ENCODE measurements at places on chromosomes 6 and 20. TPM values are rescaled to one million over a fixed set of nuclear protein-coding genes. Genes with fewer than 3 reads are reported as not detected.

The B3GAT2 gene
- not detected for total RNA-seq

The RIMS4 gene
- total RNA-seq: 0.16 TPM

The ATP6V1G2 gene
- total RNA-seq: 0.66 TPM

The CAGE1 gene
- total RNA-seq: not detected

The SNAP91 gene
- total RNA-seq: not detected

The LY6G6F gene
- not detected for total RNA-seq

The HNF4A gene
- not detected for total RNA-seq

The COL9A3 gene
- total RNA-seq: not detected

The RNF39 gene
- not detected for total RNA-seq

The CYP24A1 gene
- not detected for total RNA-seq

DNA sequence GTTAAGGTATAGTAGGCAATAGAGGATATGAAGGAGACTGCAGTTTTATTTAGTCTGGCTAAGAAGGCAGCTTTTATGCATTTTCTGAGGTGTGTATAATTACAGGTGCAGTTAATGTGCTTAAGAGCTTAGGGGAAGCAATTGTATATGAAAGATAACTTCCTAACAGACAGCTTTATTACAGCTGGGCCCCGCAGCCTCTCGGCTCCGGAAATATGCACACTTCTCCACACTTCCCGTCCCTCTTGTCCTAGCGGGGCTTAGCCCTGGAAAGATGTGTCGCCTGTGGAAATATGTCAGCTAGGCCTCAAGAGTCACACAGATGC, 178.4 kb upstream of the ARID1B start:
- no peaks in the 10 kb centered on the region for H3K4me1 ChIP-seq
- no peaks in the 10 kb centered on the region for H3K27me3 ChIP-seq
- DNase-seq: no peak

GRCh38 chr6:66173587-66173986, 466.6 kb upstream of the EYS start:
- no peak overlapping the region for H3K27ac ChIP-seq
- no peaks in the 10 kb centered on the region for H3K36me3 ChIP-seq
- no peaks in the 10 kb centered on the region for H3K4me1 ChIP-seq
- H3K4me3 ChIP-seq: no peak overlapping the region
- no peak for DNase-seq
- H3K27me3 ChIP-seq: no peaks in the 10 kb centered on the region

GRCh38 chr6:108227290-108227689, 33.5 kb downstream of the SNX3 start:
- no peak for DNase-seq
- H3K4me3 ChIP-seq: no peak overlapping the region
- H3K27me3 ChIP-seq: no peaks in the 10 kb centered on the region
- H3K27ac ChIP-seq: no peak overlapping the region

DNA sequence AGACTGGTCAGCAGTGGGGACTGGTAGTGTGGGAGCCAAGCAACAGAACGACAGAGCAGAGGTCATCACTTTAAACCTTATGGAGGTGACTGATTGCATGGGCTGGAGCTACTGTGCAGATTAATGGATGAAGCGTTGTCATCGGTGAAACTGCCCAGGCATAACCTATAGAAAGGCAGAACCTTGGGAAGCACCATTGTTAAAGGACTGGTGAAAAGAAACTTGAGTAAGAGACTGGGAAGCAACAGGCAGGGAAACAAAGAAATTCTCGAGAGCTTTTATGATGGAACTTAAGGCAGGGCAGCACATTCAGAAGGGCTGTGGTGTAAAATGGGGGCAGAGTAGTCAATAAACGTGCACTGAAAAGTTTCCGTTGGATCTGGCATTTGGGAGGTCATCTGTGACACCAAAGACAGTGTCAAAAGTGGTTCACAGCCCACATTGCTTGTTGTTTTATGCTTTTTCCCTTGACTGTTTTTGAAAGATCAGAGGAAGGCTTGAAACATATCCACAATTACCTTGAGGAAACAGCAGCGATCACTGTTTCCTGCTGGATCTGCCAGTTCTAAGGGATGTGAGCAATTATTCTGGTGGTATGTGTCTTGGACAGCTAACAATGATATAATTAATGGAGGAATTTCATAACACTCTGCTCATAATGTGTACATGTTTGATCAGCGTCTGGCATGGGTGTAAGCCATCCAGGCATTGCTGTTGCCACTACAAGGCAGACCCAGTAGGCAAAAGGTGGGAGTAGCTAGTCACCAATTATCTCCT, 62.7 kb downstream of the LRRC1 start:
- no peaks in the 10 kb centered on the region for H3K36me3 ChIP-seq
- H3K4me3 ChIP-seq: no peak overlapping the region
- H3K27ac ChIP-seq: no peak overlapping the region
- no peaks in the 10 kb centered on the region for H3K27me3 ChIP-seq
- no peaks in the 10 kb centered on the region for H3K4me1 ChIP-seq

DNA sequence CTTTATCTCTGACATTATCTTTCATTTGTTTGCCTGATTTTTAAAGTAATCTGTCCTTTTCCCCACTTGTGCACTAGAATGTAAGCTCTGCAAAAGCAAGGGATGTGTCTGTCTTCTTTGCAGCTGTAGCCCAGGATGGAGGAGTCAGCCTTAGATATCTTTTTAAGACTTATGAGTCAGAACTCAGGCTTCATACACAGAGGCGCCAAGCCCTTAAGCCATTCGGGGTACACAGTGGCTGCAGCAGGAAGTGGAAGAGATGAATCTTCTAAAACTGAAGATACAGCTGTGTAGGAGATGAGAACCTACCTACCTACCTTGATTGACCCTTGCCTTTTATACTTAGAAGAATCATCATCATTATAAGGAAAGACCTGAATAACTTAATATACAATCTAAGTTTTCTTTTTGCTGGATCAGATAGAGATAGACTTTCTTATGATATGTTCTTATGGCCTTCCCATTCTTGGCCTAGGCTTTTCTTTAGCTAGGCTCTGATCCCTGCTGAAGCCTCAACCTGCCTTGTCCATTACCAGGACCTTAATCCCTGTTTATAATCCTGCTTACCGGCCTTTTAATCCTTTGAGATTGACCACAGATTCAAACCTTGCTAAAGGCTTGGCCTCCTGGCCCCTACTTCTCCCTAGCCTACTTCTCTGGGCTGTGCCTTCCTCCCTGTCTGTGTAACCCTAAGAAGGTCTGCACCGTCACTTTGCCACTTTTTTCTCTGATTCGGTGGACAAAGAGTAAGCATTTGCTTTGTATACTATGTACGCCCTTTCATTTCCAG, 304.5 kb downstream of the PRL start:
- H3K4me1 ChIP-seq: no peaks in the 10 kb centered on the region
- H3K4me3 ChIP-seq: no peak overlapping the region
- no peak for DNase-seq
- H3K36me3 ChIP-seq: no peaks in the 10 kb centered on the region
- H3K27me3 ChIP-seq: no peaks in the 10 kb centered on the region

- H3K4me1 ChIP-seq: peaks cover 21% of the 10 kb centered on the region
- DNase-seq: no peak
- H3K36me3 ChIP-seq: peaks cover 27% of the 10 kb centered on the region
- no peaks in the 10 kb centered on the region for H3K27me3 ChIP-seq
- H3K4me3 ChIP-seq: no peak overlapping the region
Measured at GRCh38 chr20:37741570-37741969, 47.7 kb downstream of the CTNNBL1 start.

DNA sequence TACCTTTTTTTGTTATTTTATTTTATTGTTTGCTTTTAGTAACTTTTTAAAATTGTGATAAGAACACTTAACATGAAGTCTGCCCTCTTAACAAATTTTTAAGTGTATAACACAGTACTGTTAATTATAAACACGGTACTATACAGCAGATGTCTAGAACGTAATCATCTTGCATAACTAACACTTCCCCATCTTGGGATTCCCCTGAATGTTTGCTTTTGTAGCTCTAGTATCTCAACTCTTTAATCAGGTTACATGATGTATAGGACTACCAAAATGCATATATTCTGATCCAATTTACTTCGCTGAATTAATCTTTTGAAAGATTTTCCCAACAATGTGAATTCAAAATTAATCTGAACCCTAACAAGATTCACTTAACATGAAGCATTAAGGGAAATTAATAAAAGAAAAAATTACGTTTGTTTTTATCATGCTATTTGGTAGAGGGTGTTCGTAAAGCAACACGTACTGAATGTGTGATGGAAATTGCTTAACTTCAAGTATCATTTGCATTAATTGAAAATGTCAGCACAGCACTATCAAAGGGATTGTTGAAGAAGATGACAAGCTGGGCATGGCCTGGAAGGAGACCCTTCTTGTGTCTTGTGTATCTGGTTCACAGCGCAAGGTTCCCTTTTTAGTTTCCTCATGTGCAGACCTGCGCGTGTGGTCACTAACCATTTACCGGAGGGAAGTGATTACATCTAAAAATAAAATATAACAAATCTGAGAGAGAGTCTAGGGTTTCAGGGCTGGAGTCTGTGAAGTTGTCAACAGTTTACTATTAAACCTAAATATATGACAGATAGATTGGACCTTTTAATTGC, 15.2 kb downstream of the COL19A1 start:
- H3K4me3 ChIP-seq: no peak overlapping the region
- no peaks in the 10 kb centered on the region for H3K36me3 ChIP-seq
- no peak for DNase-seq
- no peak overlapping the region for H3K27ac ChIP-seq
- peaks cover 4% of the 10 kb centered on the region for H3K4me1 ChIP-seq
- H3K27me3 ChIP-seq: no peaks in the 10 kb centered on the region

DNA sequence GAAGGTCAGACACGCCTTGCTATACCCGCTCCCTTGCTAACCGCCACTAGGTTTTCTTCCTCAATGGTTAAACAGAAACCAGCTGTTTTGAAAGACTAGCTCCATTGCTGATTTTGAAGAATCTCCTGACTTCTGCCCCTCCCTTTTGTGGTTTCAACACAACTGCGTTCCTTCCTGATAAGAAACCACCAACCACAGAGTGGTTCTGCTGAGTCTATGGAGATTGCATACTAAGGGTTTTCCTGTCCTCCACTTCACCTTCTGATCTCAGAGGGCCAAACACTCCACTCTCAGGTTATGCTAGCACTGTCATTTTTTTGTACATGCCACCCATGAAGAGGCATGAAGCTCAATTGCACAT, 207.9 kb downstream of the MYLK4 start:
- H3K27me3 ChIP-seq: no peaks in the 10 kb centered on the region
- no peak overlapping the region for H3K4me3 ChIP-seq
- no peak for DNase-seq
- no peaks in the 10 kb centered on the region for H3K4me1 ChIP-seq
- H3K36me3 ChIP-seq: no peaks in the 10 kb centered on the region
- H3K27ac ChIP-seq: no peak overlapping the region

DNA sequence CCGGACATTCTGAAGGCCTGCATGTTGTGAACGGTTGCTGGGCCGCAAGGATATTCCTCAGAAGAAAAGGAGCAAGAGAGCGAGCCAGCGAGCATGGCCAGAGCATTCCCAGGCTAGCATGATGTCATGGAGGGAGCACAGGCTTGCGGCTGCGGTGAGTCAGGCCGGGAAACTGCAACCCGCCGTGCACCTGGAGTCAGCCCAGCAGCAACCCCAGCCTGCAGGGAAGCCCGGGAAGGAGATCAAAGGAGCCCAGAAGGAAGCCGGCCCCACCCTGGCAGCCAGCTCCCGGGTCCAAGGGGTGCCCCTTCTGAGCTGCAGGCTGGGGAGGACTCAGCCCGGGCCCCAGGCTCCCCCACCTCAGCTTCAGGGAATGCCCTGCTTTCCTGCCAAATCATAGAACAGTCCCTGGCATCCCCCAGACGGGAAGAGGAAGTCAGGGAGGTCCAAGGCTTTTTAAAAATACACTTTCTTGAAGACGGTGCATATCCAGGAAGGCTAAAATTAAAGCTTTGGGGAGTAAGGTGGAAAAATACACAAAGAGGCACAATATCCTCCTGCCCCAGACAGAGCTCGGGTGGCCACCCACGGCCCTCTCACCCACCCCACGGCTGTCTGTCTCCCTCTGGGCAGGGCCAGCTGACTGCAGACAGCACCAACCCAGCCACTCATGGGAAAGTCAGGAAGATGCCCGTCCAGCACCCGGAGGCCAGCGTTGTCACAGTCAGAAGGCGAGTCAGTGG, 53.7 kb downstream of the BMP7 start:
- no peaks in the 10 kb centered on the region for H3K27me3 ChIP-seq
- H3K36me3 ChIP-seq: no peaks in the 10 kb centered on the region
- DNase-seq: peak; percentile 79
- no peak overlapping the region for H3K27ac ChIP-seq
- no peak overlapping the region for H3K4me3 ChIP-seq

GRCh38 chr6:168161371-168161750, 82.3 kb upstream of the FRMD1 start:
- no peaks in the 10 kb centered on the region for H3K4me1 ChIP-seq
- no peak overlapping the region for H3K27ac ChIP-seq
- no peaks in the 10 kb centered on the region for H3K27me3 ChIP-seq
- H3K4me3 ChIP-seq: no peak overlapping the region
- DNase-seq: no peak

- no peak for DNase-seq
- H3K27me3 ChIP-seq: peaks cover 68% of the 10 kb centered on the region
- H3K4me3 ChIP-seq: no peak overlapping the region
- H3K36me3 ChIP-seq: no peaks in the 10 kb centered on the region
- H3K27ac ChIP-seq: no peak overlapping the region
Measured at GRCh38 chr6:105997482-105997881, 88.7 kb upstream of the PRDM1 start.

- peak; percentile 43 for DNase-seq
- H3K27me3 ChIP-seq: no peaks in the 10 kb centered on the region
- peak overlapping the region; percentile 89 for H3K4me3 ChIP-seq
- H3K4me1 ChIP-seq: peaks cover 10% of the 10 kb centered on the region
- peak overlapping the region; percentile 92 for H3K27ac ChIP-seq
Measured at GRCh38 chr20:25623225-25623735, 534 bp downstream of the NANP start.

- H3K4me1 ChIP-seq: peaks cover 30% of the 10 kb centered on the region
- no peaks in the 10 kb centered on the region for H3K36me3 ChIP-seq
- no peak for DNase-seq
- no peak overlapping the region for H3K4me3 ChIP-seq
Measured at GRCh38 chr6:116971959-116972358, 94.9 kb downstream of the RFX6 start.

DNA sequence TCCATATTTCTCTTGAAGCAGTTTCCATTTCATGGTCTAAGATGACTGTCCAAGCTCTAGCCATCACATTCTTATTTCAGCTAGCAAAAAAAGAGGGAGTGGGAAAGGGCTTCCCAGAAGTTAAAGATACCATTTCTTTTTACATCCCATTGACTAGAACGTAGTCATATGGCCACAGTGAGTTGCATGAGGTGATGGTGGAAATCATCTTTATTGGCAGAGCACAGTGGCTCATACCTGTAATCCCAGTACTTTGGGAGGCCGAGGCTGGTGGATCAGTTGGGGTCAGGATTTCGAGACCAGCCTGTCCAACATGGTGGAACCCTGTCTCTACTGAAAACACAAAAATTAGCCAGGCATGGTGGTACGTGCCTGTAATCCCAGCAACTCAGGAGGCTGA, 99.6 kb downstream of the ISM1 start:
- H3K27ac ChIP-seq: no peak overlapping the region
- H3K27me3 ChIP-seq: no peaks in the 10 kb centered on the region
- H3K4me1 ChIP-seq: no peaks in the 10 kb centered on the region
- no peak for DNase-seq

- H3K4me3 ChIP-seq: no peak overlapping the region
- no peaks in the 10 kb centered on the region for H3K4me1 ChIP-seq
- no peaks in the 10 kb centered on the region for H3K27me3 ChIP-seq
- DNase-seq: no peak
- H3K36me3 ChIP-seq: no peaks in the 10 kb centered on the region
- no peak overlapping the region for H3K27ac ChIP-seq
Measured at GRCh38 chr6:8839626-8840025, 404.3 kb upstream of the SLC35B3 start.
